Hematopoietic multipotent progenitor cell treated with erythropoietin and hydrocortisone succinate and interleukin-3 and kit ligand, for 8 days (in vitro differentiated cells): ENCODE measurements at places on chromosomes 3 and 15.

DNA sequence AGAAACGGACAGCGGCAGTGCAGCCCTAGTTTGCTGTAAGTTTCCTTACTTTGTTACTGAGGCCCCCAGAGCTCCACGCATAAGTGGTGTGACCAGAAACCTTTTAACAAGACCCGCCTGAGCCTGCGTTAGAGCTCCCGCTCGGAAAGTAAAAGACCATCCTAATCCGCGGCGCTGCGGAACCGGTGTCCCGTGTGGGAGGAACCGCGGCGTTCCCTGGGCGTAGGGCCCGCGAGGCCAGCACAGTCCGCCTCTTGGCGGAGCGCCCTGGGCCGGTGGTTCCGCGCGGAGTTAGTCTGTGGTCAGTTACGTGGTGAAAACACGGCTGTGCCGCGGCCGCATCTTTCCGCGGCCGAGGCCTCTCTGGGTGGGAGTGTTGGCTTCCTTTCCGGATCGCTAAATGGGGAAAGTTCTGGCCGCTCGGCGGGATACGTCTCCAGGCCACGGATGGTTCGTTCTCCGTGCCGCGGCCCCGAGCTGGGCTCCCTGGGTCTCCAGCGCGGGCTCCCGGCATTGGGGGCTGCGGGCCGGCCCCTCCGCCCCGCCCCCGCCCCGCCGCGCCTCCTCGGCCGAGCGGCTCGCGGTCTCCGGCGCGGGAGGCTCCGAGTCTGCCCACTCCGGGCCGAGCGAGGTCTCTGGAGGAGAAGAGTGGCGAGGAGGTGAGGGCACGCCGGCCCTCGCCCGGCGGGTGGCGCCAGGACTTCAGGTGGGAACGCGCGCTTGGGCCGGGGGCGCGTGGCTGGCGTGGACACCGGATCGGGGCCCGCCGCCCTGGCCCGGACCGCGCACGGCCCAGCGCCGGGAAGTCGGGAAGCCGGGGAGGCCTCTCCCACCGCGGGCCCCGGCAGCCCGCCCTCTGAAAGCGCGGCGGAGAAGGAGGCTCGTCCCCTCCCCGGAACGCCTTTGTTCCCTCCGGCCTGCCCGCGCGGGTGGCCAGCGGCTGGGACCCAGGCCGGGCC is 754 bp downstream of the B3GNT5 start:
- peak; percentile 49 for DNase-seq

DNA sequence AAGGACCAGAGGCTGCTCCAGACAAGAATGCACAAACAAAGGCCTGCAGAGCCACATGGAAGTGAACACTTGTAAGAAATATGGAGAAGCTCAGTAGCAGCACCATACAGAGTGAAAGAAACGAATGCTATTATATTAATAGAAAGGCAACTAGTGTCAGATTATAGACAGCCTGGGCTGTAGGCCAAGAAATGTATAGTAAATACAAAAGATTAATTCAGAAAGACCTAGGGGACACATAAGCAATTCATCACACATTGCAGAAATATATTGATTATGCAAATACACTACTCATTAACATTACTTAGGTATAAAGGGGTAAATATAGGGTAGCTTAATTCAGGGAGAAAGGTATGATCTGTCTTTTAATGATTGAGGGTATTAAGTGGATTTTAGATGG is 69.5 kb upstream of the GUCA1C start:
- no peak for DNase-seq

DNA sequence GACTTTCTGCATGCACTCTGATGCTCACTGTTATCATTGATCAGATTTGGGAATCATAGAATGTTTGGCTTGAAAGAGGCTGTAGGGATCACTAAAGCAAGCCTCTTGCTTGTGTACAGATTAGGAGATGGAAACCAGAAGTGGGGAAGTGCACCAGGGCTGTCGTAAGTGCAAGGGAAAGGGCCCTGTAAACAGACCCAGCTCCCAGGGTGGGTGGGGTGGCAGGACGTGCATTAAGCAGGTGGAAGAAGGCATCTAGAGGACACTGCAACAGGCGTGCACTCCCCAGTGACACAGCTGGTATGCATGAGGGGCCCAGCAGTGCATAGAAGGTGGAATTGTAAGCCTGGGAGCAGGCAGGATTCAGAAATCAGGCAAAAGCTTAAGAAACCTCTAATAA is 58.0 kb upstream of the SLC7A14 start:
- DNase-seq: no peak

- no peak for DNase-seq
Measured at GRCh38 chr3:77259694-77260093, 219.8 kb downstream of the ROBO2 start.

GRCh38 chr3:89221924-89222323 is 114.5 kb downstream of the EPHA3 start:
- DNase-seq: no peak

- DNase-seq: no peak
Measured at GRCh38 chr15:91068966-91069365, 31.1 kb upstream of the SV2B start.

- no peak for DNase-seq
Measured at GRCh38 chr3:123783050-123783689, 101.0 kb downstream of the MYLK start.

DNA sequence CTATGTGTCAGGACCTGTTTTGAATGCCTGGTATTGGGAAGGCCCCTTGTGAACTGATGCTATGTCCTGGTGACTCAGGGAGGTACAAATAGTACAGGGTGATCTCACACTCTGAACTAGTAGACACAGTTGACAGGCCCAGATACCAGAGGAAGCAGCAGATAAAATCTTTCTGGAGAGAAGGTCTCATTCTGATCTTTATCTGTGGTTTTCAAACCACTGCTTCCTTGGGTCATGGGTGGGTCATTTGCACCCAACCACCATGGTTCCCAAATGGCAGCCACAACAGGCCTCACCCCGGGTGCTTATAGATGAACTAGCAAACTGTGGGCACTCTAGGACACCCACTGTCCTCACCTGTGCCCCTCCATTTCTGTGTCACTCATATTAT is 43.4 kb downstream of the PXYLP1 start:
- DNase-seq: no peak

DNA sequence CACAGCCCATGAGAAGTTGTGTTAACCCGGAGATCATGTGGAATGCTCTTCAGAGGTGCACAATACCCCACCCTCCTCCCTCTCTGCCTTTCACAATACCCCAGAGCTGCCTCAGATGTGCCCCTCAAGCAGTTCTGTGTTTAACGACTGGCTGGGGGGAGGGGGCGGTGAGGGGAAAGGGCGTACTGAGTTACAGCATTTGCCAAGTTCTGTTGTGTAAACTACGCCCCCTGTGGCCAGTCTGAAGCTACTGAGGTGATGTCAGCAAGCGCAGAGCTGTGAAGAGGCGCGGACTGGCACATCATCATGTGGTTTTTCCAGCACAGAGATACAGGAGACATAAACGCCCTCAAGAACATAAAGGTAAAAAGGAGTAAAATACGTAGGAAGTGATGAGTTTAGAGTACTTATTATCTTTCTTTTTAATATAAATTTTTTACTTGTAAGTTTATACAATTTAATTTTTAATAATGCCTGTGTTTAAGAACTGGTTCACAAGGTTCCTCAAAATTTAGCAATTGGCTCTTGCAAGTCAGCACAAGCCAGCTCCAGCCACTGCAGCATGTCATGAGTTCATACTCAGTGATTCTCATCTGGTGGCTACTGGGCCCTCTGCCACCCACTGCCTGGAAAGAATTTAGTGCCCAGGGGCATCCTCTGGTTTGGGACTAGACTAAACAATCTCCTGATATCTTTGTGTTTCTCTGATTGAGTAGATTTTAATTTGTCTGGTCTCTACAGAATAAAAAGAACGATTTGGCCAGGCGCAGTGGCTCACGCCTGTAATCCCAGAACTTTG is 1.7 kb downstream of the EPB42 start:
- peak; percentile 86 for DNase-seq
